Left lobe of liver (tissue), 2 donors: ENCODE measurements at places on chromosomes 5 and 9. TPM values are rescaled to one million over a fixed set of nuclear protein-coding genes. Genes with fewer than 3 reads are reported as not detected.

CATSPER3 gene
- total RNA-seq: 0.86 TPM

RPL37 gene
- total RNA-seq: 375 TPM

ACOT12 gene
- total RNA-seq: 51.6 TPM

HAVCR2 gene
- 2.9 TPM for total RNA-seq

IRGM gene
- not detected for total RNA-seq

SPATA9 gene
- total RNA-seq: 0.25 TPM

TLX3 gene
- total RNA-seq: not detected

GLRA1 gene
- total RNA-seq: not detected

ITGA1 gene
- total RNA-seq: 69.5 TPM

PHYHD1 gene
- 70.8 TPM for total RNA-seq

GOLGA2 gene
- 34.8 TPM for total RNA-seq

SIGMAR1 gene
- total RNA-seq: 139 TPM

SH2D3C gene
- total RNA-seq: 3.4 TPM

CCL28 gene
- total RNA-seq: 2.3 TPM

ADGRV1 gene
- 9.3 TPM for total RNA-seq

RASGEF1C gene
- 0.30 TPM for total RNA-seq

LPAR1 gene
- 0.86 TPM for total RNA-seq

PRLR gene
- total RNA-seq: 11.9 TPM

GRM6 gene
- total RNA-seq: not detected

CTXN3 gene
- not detected for total RNA-seq

PCDHGA1 gene
- 0.10 TPM for total RNA-seq

BTNL8 gene
- 0.45 TPM for total RNA-seq

PRKAA1 gene
- 38.9 TPM for total RNA-seq
